Activated CD4-positive, alpha-beta T cell treated with anti-CD3 and anti-CD28 coated beads for 1 hour (primary cell): ENCODE measurements at places on chromosomes 5 and 9.

DNA sequence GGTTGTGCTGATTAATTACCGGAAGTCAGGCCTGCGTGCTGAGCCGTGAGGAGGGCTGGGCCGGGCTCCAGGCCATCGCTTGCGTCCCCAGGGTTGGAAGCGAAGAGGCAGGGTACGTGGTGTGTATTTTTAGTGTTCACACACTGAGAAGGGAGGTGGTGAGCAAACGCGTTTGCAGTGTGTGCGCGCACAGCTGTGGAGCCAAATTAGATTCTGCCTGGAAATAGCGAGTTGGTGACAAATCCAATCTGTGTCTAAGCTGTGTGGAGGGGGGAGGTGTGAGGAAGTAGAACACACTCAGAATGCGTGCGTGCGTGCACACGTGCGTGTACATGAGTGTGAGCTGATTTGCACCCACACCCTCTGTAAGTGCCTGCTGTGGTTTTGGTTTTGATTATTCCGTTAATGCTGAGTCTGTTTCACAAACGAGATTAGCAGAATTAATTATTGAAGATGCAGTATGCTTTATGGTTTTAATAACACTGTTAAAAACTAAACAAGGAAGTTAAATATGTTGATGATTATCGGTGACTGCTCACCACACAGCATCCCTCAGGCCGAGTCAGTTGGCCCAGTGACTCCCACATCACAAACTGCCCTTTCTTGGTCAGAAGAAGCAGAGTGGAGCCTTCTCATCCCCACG lies 111.8 kb upstream of the FCN2 start:
- no peak for DNase-seq

DNA sequence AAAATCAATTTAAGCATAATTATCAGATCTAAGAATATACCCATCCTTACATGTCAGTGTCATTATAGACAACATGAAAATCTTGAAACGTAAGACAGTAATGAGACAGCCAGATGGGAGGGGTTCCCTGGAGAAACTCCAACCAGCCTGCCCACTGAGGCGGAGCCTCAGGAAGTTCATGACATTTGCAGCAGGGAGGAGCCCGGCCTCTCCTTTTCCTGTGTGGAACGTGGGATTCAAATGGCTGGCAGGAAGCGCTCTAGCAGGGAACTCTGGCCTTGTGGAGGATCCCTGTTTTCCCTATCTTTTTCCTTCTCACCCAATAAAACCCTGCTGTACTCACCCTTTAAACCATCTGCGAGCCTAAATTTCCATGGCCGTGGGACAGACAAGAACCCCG lies 176.6 kb upstream of the KCNN2 start:
- DNase-seq, result no peak

- no peak for DNase-seq
These were observed 6.3 kb downstream of the RAPGEF1 start for GRCh38 chr9:131733541-131734061.

DNA sequence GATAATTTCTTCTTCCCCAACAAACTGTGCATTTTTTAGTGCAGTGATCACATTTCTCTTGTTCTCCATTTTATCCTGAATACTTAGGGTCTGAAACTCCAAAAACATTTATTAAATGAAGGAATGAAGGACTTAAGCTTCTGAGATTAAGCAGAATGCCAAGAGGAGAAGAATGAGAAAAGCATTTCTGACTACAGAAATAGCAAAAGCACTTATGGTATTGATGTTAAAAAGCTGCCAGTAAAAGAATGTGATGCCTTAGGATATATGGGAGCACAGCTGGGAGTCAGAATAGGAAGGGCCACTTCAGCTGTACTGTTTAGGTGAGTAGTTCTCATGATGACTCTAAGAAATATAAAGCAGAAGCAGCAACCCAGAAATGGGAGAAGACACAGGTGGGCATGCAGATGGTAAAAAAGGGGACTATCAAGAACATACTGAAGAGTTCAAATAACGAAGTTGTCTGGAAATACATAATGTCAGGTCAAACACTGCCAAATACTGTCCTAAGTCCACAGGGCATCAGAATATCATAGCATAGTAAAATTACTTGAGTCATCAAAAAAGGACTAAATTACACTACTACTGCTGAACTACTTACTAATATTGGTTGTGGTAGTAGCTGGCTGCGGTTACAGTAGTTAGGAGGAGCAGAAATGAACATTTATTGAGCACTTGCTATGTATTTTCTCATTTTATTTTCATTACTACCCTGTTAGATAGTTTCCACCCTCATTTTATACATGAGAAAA lies 132.7 kb downstream of the MAPKAP1 start:
- no peak for DNase-seq

DNA sequence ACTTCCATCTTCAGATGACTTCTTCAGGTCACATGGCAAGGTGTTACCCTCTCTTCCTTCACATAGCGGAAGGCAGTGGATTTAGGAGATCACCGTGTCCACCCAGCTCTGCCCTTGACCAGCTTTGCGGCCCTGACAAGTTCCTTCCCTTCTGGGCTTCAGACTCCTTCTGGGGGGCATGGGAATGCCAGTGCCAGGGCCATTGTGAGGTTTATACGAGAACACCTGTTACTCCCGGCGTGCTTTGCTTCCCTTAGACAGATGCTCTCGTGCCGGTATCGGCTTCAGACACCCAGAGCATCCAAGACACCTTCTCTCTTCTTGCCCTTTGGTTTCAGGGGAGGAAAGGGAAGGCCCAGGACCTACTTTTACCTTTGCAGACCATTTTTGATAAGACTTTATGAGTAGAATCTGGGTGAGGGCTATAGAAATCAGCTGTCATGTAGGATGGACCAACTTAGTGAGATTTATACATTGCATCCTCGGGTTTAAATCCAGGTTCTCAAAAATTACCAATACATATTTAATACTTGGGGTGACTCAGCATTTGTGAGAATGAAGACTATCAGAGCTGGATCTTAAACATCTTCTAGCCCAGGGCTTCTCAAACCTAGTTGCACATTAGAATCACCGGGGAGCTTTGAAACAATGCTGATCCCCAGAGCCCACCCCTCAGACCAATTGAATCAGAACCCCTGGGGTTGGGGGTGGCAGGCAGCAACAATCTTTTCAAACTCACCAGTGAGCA lies 138.2 kb downstream of the MVB12B start:
- DNase-seq, result no peak

DNA sequence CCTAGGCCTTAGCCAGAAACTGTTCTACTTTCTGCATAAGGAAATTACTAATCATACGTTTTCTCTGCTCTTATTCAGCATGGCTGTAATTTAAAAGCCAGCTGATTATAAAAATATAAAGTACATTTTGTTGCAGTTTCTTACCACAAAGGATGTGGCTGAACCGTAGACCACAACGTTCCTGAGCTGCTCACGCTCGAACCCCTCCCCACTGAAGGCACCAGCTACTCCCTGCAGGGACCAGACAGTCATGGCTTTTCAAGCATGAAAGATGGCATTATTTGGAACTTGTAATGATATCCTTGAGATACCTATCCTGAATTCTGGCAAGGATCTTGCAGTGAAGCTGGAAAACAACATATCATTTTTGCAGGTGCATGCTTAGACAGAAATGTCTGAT lies 91.8 kb upstream of the DMRT1 start:
- DNase-seq, result no peak

DNA sequence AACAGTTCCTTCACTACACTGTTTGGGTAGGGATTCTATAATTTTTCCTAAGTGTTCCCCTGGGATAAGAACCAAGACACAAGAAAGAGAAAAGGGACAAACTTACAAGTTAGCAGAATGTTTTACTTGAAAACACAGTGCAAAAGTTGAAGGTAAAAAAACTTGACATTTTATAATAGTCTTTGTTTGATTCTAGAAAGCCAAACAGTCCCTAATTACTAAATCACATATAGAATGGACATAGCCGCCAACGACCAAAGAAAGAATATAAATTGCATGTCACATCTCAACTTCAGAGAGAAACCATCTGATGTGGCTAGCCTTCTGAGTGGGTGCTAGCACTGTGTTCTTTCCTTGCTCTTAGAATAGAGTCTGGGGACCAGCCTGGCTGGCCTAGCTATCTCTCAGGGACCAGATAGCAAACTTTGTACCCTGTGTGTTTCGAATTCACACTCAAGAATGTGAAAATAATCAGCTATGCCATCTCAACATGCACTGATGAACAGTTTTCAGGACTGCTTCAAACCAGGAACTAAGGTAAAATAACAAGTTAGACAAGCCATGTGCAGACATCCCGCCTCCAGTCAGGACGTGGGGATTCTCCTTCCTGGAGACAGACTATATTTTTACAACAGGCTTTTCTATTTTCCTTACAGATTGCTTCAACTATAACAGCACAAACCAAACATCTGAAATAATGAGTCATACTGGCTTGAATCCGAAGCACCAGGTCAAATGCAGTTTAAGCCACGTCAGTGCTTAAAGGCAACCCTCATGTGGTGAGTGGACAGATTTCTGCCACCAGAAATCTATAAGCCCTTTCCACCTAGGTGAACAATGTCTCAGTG lies 53.7 kb downstream of the LHFPL2 start:
- DNase-seq, result no peak

GRCh38 chr9:83596899-83597504 lies 25.9 kb upstream of the IDNK start:
- DNase-seq, result no peak

- peak; percentile 72 for DNase-seq
These were observed 7.9 kb downstream of the CCL21 start for GRCh38 chr9:34701769-34702736.

DNA sequence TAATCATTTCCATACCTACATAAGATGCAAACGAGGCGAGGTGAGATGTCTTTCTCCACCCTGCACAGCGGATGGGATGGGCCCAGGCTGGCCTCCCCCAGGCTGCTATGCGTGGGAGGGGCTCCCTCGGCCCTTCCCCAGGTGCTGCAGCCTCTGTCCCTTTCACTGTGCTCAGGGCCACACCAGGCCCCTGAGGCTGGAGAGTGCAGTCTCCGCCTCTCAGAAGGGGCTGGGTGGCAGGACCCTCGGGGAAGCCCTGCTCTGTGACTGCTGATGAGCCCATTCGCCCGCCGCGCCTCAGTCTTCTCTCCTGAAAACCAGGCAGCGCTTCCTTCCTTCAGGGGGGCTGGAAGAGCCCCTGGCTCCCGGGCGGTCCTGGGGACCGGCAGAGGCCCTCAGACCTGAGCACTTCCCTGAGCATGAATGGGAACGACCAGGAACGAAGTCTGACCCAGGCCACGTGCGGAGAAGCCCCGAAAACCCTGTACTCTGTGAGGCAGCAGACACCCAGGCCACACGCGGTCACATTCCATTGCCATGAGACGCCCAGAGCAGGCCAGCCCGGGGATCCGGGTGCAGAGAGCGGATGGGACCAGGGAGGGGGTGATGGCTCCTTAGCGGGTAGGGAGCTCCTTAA lies 21.9 kb upstream of the NOTCH1 start:
- no peak for DNase-seq

DNA sequence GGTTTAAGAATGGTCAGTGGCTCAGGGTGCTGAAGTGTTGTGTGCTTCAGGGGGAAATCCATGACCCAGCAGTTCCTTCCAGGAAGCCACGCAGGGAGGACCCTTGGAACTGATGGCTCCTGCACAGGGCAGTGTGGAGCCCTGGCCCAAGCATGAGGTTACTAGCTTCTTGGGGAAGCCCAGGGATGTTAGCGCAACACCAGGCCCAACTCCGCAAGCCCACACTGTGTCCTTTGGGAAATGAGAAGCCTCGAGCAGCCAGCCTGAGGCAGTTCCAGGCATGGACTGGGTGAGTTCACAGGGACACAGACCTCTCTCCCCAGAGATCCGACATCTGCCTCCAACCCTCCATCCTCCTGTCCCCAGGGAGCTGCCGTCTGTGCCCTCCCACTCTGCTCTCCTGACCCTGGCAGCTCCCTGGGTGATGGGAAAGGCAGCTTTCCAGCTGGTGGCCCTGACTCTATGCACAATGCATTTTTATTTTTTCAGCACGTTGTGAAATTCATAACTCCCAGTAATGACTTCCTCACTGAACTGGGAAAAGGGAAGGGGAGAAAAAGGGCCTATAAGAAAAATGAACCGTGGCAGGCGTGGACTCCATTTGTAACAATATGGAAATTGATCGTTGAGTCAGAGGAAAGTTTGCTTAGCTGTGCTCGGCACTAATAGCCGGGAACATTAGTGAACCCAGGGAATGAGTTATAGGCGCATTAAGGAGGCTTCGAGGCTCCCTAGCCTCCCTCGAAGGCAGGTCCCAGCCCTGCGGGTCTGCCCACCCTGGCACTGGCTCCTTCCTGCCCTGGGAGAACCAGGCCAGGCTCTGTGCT lies 34.1 kb downstream of the LMX1B start:
- no peak for DNase-seq

DNA sequence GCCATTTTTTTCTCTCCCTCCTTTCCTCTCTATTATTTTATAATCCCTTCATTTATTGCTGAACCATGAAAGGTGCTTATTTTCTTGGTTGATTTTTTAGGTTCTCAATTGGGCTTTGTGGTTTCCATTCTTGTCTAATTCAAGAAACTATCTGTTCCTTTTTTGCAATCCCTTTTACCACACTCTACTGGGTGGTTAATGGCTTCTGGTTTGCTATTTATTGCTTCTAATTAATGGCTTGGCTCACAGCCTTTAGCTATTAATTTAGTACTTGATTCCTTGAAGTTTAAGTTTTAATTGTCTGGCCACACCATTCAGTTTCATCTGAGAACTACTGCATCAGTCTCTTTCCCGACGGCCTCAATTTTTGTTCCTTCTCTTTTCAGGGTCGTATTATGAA lies 5.6 kb downstream of the FRRS1L start:
- no peak for DNase-seq

GRCh38 chr9:18928711-18929110 lies 104.3 kb downstream of the SAXO1 start:
- DNase-seq, result no peak

- DNase-seq, result no peak
These were observed 1.1 kb downstream of the POLR1E start for GRCh38 chr9:37486616-37487548.

DNA sequence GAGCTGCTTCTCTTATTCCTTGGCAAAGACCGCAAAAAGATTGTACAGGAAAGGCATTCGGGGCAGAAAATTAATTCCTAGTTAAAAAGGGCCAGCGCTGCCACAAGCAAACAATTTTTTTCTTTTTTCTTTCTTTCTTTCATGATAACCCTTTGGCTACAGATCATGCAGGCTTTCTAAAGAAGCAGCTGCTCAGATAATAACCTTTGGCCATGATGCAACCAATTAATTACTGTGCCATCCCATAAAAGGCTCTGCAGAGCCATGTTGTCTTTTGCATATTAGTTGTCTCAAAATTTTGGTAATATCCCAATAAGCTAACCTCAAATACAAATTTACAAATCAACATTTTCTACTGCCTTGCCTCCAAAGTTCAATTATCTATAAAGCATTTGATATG lies 758.4 kb upstream of the SEMA6A start:
- DNase-seq, result no peak

DNA sequence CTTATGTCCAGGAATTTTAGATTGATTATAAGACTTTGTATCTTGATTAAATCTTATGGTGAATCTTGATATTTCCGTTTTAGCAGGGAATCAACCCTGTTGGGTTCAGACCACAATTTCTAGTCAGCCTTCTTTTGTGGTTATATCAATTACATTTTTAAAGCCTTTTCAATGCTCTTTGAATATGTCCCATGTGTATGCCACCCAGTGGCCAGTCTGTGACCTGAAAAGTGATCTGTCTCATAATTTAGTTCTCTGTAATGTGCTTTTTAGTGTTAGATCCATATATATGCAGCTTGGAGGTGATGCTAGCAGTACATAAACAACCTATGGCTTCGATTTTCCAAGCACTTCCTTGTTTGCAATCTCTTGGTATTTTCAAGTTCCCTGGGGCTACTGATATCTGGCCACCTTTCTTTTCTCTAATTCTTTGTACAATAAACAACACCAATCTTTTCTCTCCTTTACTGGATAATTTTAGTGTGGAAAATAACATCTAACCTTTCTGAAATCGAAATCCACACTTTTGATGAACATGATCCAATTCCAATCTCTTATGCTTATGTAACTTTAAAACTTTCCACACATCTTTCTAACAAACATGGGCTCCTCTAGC lies 28.8 kb downstream of the PDE8B start:
- no peak for DNase-seq
